Effector CD4-positive, alpha-beta T cell (primary cell): ENCODE measurements at places on chromosomes 5 and 9.

DNA sequence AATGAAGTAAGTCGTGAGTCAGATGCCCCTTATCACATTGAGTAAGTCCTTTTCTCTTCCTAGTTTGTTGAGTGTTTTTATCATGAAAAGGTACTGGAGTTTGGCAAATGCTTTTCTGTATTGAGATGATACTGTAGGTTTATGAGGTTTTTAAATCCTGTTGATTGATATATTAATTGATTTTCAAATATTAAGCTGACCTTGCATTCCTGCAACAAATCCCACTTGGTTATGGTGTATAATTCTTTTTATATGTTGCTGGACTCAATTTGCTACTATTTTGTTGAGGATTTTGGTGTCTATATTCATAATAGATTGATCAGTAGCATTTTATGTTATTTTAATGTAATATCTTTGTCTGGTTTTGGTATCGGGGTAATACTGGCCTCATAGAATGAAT lies 81.0 kb upstream of the BNC2 start:
- no peak for DNase-seq

DNA sequence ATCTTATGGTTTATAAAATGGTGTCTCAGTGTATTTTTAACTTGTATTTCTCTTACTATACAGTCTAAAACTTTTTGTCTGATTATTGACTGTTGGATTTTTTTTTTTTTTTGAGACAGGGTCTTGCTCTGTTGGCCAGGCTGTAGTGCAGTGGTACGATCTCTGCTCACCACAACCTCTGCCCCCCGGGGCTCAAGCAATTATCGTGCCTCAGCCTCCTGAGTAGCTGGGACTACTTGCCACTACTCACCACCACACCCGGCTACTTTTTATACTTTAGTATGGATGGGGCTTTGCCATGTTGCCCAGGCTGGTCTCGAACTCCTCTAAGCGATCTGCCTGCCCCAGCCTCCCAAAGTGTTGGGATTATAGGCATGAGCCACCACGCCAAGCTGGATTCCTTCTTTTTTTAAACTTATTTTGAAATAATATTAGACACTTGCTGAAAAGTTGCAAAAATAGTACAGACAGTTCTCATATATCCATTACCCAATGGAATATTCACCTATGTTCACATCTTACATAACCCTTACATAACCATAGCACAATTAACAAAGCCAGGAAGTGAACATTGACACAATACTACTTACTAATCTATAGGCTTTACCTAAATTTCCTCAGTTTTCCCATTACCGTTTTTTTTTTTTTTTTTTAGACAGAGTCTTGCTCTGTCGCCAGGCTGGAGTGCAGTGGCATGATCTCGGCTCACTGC lies 47.2 kb downstream of the STOM start:
- DNase-seq, result no peak

- DNase-seq, result no peak
Measured at GRCh38 chr5:65010841-65011240, 242.1 kb downstream of the CWC27 start.

DNA sequence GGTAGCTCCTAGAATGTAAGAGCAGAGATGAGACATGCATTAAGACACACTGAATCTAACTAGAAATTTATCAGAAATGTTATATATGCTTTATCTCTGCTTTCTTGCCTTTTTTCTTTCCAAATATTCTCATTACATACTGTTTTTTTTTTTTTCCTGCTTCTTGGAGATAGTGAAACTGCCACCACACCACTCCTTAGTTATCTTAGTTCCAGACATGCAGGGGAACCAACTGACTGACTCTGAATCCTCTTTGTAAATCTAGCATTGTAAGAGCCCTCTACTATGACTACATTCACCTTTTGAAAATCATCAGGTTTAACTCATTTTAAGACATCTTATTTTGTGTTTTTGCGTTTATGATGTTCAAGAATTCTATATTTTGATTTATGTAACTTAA lies 181.3 kb upstream of the ST8SIA4 start:
- DNase-seq, result no peak

- no peak for DNase-seq
Measured at GRCh38 chr5:126043688-126044087, 379.5 kb upstream of the GRAMD2B start.

- no peak for DNase-seq
Measured at GRCh38 chr9:3809724-3810123, 283.9 kb upstream of the RFX3 start.
